ENCODE measurements at places on chromosomes 6 and 20.

- no peak for DNase-seq
Measured at GRCh38 chr6:22189946-22190345, 106.9 kb downstream of the PRL start.

DNA sequence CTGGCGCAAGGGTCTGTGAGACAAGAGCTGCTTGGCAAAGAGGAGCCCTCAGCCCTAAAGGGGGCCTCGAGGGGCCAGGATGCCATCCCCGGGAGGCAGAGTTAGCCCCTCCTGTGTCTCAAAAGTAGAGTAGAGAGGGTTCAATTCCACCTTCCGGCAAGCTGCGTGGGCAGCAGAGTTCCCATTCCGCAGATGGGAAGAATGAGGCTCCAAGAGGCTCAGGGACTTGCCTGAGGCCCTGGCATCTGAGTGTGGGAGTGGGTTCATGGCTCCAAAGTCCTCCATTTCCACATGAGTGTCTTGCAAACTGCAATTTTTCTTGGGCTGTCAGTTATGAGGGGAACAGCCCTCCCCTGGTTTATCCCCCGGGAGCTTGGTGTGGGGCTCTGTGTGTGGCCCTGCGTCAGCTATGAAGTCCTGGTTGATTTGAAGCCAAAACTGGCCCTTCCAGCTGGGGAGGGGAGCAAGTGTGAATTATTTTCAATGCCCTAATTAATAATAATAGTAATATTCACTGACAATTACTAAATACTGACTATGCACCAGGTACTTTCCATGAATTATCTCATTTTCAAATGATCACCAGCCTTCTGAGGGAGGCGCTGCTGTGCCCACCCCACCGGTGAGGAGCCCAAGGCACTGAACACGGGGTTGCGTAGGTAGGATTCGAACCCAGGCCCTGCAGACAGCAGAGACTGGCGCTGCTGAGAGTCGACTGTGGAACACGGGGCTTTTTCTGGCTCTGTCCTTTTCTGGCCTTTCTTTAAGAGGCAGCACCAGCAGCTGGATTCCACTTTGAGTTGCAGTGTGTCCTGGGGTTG is 153.0 kb upstream of the PTPN1 start:
- no peak for DNase-seq

GRCh38 chr6:130632897-130633296 is 194.3 kb upstream of the SMLR1 start:
- DNase-seq: no peak

DNA sequence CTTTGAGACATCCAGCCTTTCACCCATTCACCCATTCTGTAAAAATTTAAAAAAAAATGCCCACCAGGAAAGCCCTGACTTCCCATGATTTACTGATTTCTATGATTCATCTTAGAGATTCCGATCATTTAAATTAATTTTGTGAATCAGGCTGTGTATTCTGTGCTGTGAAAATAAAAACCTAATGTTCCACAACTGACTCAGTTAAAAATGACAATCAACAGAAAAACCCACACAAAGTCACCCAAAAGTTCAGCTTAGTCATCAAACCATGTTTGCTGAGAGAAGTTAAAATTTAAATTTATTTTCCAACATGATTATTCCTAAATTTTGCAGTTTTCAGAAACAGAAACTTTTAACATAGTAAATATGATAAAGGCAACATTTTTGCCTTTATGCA is 509.9 kb downstream of the TENT5A start:
- no peak for DNase-seq

DNA sequence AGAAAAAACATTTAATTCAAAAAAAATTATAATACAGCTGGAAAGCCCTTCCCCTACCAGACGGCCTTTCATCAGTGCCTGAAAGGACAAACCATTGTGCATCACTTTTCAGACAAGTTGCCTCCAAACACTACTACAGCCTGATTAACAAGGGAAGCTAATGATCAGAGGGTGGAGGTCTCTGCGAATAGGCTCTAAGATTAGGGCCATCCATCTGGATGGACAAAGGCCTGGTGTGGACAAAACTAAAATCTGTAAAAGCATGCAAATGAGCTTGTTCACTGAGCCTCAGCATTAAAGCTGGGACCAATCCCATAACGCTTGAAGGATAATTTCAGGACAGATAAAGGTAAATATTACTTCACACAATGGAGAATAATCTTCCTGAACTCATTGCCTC is 228.7 kb upstream of the PLN start:
- DNase-seq: no peak

GRCh38 chr20:15236812-15237211 is 899.4 kb upstream of the FLRT3 start:
- no peak for DNase-seq

GRCh38 chr20:23857962-23858595 is 21.5 kb downstream of the CST5 start:
- DNase-seq: no peak

DNA sequence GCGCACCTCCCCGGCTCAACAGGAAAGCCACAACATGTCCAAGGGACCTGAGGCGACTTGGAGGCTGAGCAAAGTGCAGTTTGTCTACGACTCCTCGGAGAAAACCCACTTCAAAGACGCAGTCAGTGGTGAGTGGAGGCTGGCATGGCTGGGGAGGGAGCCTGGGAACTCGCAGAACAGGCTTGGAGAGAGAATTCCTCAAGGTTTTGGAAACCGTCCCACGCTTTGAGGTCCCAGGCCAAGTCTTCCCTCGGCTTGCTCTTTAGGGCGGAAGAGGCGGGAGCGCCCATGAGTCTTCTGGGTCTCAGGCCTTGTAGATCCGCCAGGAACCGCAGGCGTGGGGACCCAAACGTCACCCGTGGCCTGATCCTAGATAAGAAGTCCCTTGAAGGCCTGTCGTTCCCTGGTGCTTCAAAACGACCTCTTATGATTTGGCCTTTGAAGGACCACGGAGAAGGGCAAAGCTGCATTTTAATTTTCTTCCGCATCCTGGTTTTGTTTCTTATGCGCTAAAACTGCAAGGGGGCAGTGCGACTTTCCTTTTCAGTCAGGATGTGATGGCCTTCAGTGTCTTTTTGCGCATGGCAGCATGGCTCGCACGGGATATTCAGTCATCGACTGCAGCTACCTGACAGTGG is 2.0 kb downstream of the LAMP5 start:
- DNase-seq: no peak

- no peak for DNase-seq
Measured at GRCh38 chr6:12138381-12138780, 126.3 kb downstream of the HIVEP1 start.

DNA sequence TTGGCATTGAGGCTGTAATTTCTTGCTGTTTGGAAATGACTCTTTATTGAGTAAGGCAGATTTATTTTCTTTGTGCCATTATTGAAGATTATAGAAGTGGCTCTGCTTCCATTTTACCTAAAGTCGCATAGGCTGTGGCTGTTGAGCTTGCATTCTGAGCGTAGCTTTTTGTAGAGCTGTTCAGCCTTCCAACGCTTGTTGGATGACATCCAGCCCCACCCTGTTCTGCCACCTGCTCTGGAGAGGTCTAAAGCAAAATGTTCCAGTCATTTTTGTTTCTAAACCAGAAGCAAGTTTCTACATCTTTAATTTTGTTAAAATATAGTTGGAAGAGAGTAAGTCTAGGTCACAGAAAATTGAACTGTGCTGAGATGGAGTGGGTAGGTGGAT is 24.4 kb downstream of the UST start:
- DNase-seq: peak; percentile 88

- DNase-seq: no peak
Measured at GRCh38 chr6:98644063-98644462, 190.3 kb upstream of the POU3F2 start.

- DNase-seq: no peak
Measured at GRCh38 chr20:10649080-10649796, 24.6 kb downstream of the JAG1 start.

DNA sequence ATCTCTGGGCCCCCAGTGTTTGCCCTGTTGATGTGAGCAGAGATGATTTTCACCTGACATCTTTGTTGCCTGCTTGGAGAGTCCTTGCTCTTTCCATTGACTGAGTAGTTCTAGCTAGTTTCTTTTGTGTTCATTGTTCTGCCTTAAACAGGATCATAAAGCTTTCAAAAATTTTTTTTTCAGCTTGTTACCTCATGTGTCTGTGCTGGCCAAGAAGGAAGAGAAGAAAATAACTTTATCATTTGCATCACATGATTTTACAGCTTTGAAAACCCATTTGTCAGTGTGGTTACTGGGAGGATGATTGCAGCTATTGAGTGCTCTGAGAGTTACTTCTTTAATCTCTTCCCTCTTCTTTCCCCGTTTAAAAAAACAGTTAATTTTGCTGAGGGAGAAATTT is 16.0 kb downstream of the FOXO3 start:
- no peak for DNase-seq

DNA sequence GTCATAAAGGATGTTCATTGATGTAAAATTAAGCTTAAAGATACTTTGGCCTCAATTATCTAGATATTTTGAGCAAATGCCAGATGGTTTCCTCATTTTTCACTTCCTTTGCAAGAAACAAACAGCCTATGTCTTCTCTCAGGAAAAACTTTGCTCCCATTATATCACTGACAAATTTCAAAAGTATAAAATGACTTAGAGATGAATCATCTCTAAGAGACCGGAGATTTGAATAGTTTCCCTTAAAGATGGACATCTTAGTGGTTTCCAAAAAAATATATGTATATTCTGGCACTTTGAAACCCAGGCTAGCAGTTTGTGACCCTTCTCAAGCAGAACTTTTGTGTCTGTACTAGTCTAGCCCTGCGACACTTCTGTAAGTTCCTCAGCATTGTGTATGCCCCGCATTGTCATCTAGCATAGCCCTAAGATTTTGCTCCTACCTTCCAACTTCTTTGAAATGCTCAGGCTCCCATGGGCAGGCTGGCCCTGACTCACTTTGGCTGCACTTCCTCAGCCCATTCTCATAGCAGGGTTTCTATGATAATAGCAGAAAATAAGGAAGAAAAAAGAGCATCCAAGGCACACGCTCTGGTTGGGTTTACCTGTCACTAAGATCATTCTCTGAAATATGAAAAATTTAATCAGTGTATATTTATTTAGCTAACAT is 25.7 kb upstream of the POU3F2 start:
- DNase-seq: no peak

DNA sequence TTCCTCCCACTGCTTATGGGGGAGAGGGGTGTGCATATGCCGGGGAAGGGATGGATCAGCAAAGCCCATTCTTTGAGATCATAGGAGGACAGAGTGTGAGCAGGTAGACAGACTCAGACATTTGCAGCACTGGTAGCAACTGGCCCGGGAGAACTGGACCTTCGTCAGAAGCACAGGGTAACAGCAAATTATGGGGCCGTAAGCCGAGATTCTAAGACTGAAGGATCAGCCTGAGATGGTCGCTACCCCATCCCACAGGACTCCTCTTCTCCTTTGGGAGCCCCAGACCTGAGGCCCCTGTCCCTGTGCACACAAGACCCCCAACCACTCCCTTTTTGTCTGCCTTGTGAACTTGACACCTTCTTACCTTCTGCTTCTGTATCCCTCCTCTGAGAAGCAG is 106.5 kb downstream of the TOX2 start:
- DNase-seq: no peak

DNA sequence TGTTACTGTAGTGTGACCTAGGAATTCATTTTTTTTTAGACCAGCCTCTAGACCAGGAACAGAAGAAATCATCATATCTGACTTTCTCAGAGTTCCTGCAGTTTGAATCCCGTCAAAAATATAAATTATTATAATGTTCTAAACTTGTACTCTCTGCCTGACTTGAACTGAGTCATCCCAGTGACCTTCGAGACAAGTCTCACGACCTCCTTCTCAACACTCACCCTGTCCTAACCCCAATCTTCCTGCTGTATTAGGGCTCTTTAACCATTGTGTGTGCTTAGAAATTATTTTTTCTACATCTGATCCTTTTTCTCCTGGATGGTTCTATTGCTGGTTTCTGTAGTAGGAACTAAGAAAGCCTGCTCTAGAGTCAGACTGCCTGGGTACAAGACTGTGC is 21.5 kb downstream of the ADGRF5 start:
- no peak for DNase-seq

DNA sequence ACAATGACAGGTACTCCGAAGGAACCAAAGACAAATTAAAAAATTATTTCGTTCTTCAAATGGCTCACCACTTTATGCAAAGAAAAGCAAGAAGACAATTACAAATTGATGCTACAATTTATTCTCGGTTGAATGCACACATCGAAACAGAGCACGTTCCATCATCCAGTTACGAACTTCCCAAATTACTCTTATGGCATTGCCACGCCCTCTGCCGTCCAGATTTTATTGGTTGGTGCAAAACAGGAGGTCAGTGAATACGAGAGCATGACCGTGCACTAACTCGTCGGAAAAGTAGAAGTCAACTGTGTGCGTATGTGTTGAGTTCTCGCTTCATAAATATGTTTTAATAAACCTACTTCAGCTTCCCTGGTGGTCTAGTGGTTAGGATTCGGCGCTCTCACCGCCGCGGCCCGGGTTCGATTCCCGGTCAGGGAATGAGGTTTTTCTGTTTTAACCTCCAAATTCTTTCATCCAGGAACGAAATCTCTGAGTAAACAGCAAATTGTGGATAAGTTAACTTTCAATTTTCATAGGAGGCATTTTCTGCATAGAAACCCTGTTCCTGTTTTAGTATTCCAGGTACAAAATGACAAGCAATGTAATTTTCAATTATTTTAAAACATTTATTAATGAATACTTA is 23.2 kb downstream of the ZNF311 start:
- DNase-seq: peak; percentile 80

DNA sequence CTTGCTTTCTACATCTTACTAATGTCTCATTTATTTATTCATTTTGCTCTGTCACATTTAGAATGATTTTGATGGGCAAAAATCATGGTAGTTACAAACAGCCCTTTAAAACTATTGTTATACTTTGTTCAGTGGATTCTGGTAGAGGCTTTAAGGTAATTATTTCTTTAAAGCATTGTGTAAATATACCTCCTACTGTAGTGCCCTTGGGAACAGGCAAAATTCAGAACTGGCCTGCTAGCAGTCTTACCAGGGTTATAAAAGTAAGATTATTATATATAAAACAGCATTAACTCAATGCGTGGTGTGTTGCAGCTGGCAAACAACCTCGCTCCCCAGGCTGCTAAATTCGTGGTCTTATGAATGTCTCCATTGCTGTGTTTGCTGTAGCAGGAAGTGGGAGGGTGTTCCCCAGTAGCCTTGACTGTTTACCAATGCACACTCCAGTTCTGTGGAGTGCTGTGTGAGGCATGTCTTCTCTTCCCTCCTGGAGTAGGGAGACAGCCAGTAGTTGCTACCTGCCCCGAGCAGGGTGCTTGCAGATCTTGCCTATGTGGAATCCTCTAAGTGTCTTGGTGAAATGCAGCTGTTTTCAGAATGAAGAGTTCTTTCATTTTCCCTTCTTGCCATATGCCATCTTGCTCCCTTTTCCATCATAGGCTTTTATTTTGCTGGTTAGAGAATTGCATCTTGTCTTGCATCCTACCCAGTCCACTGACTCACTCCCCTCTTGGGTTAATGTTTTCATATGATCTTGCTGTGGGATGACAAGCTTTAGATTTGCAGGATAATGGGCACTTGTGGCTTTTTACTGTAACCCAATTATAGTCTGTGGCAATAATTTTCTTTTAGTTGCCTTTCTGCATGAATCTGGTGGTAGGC is 45.3 kb downstream of the IGF2R start:
- peak; percentile 69 for DNase-seq

Measured in NCI-H1092 treated with DMSO at 0.1 percent for 48 hours (cell line).